ENCODE measurements at places on chromosomes 12 and 14. TPM values are rescaled to one million over a fixed set of nuclear protein-coding genes. Genes with fewer than 3 reads are reported as not detected.

- peak; percentile 23 for DNase-seq
Observed at GRCh38 chr14:106831322-106831720, 1304.9 kb downstream of the TMEM121 start.

- DNase-seq = no peak
Observed at GRCh38 chr12:103779410-103780092, 61.5 kb downstream of the NT5DC3 start.

DNA sequence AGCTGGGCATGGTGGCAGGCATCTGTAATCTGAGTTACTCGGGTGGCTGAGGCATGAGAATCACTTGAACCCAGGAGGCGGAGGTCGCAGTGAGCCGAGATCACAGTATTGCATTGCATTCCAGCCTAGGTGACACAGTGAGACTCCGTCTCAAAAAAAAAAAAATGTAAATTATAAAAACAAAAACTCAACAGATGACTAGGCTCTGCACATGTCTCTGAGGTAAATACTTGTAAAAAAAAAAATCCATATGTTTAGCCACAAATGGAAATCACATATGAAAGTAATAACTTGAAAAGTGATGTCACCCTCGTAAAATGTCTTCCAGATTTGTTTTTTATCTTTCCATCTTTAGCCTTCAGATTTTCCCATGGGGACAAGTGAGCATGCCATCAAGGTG, 85.0 kb downstream of the KICS2 start:
- DNase-seq = no peak

DNA sequence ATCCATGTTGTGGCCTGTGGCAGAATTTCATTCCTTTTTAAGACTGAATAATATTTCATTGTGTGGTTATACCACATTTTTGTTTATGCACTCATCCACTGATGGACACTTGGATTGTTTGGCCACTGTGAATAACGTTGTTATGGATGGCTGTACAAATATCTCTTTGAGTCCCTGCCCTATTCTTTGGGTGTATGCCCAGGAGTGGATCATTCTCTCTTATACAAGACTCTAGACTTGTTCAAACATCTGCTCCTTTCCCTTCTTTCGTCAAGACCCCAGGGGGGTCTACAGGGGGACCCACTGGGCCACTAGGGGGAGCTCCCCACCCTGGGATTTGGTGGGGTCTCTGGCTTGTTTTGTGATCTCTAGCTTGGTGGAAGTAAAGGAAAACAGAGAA, 77.4 kb downstream of the FBXL14 start:
- DNase-seq = no peak

GRCh38 chr14:38339696-38340095, 83.8 kb upstream of the CLEC14A start:
- DNase-seq = no peak

GRCh38 chr14:31387091-31387490, 33.3 kb downstream of the HEATR5A start:
- DNase-seq = no peak

PAPLN gene
- total RNA-seq = 0.59 TPM

RASSF3 gene
- 162 TPM for total RNA-seq

IAPP gene
- total RNA-seq = not detected

PIANP gene
- total RNA-seq = not detected

DNA sequence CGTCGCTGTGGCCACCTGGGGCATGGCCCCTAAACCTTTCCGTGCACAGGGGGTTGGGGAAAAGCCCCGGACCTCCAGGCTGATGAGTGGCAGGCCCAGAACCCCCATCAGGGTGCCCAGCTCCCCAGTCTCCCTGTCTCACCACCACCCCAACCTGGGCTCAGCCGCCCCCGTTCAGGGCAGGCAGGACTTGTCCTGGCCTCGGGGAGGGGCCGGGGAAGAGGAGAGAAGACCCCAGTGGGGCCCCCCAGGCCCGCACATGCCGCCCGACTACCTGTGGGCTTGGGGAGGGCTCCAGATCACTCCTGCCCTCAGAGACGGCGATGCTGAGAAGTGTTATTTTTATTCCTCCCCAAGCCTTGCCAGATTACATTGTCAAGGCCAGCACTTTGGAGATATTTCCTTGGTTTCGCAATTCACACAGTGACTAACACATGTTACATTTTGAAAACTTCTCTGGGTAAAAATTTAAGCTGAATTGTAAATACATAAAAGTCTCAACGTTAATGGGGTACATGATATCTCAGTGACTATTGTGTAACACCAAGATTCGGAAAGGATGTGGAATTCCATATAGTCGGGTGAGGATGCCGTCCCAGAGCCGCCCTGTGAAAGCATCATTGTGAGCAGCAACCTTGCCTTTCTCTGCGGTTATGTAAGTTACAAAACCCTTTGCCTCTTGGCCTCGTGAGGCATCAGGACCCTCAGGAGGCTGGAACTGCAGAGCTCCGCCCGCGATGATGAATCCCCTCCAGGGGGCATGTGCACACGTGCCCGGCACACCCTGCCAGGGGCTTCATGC, 85.6 kb upstream of the DIO3 start:
- peak; percentile 59 for DNase-seq

GRCh38 chr12:1595690-1596347, 1.4 kb upstream of the FBXL14 start:
- no peak for DNase-seq

DNA sequence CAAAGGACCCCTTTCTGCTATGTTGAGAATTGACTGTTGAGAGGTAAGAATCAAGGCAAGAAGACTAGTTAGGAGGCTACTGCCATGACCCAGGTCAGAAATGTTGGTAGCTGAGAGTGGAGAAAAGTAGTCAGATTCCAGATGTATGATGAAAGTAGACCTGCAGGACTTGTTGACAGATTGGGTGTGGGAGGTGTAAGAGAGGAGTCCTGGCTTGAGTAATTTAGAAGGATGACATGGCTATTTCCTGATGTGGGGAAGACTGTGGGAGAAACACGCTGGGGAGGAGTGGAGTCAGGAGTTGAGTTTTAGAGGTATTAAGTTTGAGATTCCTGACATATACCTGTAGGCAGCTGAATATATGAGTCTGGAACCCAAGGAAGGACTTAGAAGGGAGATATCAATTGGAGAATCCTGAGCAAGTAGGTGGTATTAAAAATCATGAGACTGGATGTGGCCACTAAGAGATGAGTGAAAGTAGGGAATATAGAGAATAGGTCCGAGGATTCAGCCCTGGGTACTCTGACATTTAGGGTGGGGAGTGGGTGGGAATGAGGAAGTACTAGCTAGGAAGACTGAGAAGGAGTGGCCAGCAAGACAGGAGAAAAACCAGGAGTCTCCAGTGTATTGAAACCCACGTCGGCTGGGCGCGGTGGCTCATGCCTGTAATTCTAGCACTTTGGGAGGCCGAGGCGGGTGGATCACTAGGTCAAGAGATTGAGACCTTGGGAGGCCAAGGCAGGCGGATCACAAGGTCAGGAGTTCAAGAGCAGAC, 12.6 kb upstream of the DDX47 start:
- DNase-seq = peak; percentile 34

TMPRSS12 gene
- total RNA-seq = not detected

GRCh38 chr12:105464406-105464805, 133.9 kb downstream of the C12orf75 start:
- no peak for DNase-seq

- peak; percentile 79 for DNase-seq
Observed at GRCh38 chr12:19129486-19130223, at the start of gene PLEKHA5. TSS of gene PLEKHA5 (plus strand) at chr12:19129733. CDS start at chr12:19129800, 67 bp downstream.

DNA sequence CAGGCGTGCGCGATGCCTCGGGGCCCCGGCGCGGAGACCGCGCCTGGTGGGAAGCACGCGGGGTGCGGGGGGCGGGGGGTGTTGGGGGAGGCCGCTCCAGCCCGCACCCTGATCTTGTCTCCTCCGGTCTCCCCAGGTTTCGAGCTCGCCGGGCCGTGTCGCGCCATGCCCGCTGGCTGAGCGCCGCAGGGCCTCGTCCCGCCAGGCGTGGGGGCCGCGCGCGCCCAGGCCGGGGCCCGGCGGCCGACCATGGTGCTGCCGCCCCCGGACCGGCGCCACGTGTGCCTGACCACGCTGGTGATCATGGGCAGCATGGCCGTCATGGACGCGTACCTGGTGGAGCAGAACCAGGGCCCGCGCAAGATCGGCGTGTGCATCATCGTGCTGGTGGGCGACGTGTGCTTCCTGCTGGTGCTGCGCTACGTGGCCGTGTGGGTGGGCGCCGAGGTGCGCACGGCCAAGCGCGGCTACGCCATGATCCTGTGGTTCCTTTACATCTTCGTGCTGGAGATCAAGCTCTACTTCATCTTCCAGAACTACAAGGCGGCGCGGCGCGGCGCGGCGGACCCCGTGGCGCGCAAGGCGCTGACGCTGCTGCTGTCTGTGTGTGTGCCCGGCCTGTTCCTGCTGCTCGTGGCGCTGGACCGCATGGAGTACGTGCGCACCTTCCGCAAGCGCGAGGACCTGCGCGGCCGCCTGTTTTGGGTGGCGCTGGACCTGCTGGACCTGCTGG, 2.4 kb downstream of the TMEM121 start:
- DNase-seq = no peak

DNA sequence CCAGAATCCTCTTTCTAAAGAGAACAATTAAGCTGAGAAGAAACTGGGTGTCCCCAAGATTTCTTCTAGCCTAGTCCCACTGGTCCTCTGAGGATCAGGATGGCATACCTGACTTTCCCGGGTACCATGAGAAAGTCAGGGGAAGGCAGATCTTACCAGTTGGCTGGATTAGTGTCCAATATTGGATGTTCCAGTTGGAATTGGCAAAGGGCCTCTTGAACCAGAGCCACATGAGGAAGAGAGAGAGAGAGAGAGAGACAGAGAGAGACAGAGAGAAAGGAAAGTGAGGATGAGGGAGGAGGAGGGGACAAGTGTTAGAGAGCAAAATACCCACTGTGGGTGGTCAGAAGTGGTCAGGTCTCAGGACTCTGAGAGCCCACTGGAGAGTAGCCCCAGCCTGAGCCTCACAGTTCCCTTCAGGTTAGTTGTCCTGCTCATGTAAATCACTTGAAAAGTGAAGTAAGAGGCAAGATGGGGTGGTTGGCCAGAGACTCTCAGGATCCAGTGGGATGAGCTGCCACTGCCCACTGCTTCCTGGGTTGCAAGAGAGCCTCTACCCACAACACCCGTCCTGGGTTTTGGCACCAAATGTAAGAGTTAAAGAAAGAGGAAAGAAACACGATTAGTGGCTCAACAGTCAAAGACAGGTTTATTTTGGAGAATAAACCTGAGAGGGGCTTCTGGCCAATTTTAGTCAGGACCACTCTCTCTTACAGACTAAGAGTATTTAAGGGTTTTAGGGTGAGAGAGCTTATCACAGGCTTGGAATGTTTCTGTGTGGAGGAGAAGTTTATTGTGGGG, 28.4 kb upstream of the A2M start:
- no peak for DNase-seq

KRT74 gene
- not detected for total RNA-seq

CELA1 gene
- not detected for total RNA-seq

- DNase-seq = no peak
Observed at GRCh38 chr12:51850965-51851299, 2.4 kb upstream of the FIGNL2 start.

EID3 gene
- 5.5 TPM for total RNA-seq

- no peak for DNase-seq
Observed at GRCh38 chr12:5889381-5890047, 55.5 kb downstream of the ANO2 start.

GOLGA3 gene
- total RNA-seq = 117 TPM

GRCh38 chr12:57619434-57620244, 8.4 kb downstream of the ARHGEF25 start:
- peak; percentile 52 for DNase-seq

DNA sequence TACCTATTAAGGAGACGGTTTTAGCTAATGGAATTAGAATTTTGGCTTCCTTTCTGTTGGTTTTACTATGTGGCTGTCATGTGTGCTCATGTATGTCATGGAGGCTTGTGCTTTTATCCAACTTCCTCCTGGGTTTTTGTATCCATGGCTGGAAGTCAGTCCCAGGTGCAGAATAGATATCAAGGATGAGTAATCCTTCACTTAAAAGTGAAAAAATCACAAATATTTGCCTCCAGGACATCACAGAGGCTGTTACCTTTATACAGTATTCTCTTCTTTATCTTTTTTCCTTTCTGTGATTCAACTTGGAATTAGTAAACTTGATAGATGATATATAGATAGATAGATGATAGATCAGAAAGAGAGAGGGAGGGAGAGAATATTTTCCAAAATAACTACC, 706.8 kb downstream of the GALC start:
- DNase-seq = no peak

WNT1 gene
- not detected for total RNA-seq

PROX2 gene
- not detected for total RNA-seq

- no peak for DNase-seq
Observed at GRCh38 chr12:45400991-45401390, 185.1 kb downstream of the ANO6 start.

Measured in Calu3 (cell line).